ENCODE measurements at places on chromosomes 5 and 9.

GRCh38 chr9:34633851-34634550 is 3.6 kb downstream of the SIGMAR1 start:
- DNase-seq = no peak

- no peak for DNase-seq
Measured at GRCh38 chr9:129458663-129459546, 162.0 kb downstream of the C9orf50 start.

- no peak for DNase-seq
Measured at GRCh38 chr5:7881091-7881490, 12.1 kb downstream of the MTRR start.

GRCh38 chr9:112884101-112884500 is 6.6 kb downstream of the SLC46A2 start:
- no peak for DNase-seq

DNA sequence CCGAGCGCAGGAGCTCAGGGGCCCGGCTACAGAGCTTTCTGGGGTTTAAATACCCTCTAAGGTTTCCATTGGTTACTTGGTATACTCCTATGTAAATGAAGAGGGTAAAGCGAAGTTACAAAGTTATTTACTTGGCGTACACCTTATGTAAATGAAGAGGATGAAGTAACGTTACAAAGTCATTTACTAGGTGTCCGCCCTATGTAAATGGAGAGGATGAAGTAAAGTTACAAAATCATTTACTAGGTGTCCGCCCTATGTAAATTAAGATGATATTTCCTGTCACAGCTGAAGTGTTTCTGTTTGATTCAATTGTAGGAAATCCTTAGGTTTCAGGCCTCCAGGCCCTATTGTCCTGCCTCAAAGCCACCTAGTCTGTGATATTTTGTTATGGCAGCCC is 358.2 kb downstream of the MTRR start:
- DNase-seq = no peak

GRCh38 chr9:125271081-125271480 is 9.5 kb downstream of the GAPVD1 start:
- no peak for DNase-seq

- DNase-seq = no peak
Measured at GRCh38 chr9:87950765-87951488, 23.4 kb downstream of the CDK20 start.

DNA sequence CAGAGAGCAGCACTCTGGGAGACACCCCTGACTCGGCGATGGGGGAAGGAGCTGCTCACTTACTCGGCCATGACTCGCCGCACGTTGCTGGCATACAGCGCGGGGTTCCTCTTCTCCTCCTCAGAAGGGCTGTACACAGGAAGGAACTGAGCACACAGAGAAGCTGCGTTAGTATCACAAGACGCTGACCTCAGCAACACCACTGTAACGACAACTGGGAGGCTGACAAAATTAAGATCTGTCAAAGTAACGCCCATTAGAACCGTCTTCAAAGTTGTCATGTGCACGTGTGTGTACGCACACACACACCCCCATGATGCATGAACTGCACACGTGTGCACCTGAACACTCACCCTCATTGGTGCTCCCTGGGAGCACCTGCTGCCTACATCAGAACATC is 32.1 kb upstream of the SLC6A3 start:
- DNase-seq = no peak

DNA sequence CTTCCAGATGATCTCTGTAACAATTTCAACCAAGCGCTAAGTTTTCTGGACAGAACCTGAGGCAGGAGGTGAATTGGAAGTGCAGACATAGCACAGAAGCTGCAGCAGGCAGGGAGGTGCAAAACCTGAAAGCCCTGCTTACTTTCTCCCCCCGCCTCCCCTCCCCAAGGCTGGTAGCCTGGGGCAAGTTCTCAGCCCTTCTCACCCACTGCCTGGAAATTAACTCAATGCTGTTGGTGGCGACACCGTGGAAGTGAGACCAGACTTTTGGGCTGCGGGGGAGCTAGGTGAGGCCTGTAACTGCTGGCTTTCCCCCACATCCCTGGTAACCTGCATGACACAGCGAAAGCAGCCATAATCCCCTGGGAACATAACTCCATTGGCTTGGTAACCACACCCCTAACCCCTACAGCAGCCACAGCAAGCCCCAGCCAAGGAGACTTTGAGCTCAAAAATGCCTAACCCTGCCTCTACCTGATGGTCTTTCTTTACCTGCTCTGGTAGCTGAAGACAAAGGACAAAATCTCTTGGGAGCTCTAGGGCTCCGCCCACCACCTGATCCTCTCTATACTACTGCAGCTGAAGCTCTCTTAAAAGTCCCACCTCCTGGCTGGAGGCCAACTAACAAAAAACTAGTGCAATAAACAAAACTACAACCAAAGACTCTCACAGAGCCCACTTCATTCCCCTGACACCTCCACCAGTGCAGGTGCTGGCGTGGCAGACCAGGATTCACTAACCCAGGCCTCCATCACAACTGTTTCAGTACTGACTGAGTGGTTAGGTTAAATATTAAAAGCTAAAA is 11.9 kb upstream of the OR13C8 start:
- no peak for DNase-seq

DNA sequence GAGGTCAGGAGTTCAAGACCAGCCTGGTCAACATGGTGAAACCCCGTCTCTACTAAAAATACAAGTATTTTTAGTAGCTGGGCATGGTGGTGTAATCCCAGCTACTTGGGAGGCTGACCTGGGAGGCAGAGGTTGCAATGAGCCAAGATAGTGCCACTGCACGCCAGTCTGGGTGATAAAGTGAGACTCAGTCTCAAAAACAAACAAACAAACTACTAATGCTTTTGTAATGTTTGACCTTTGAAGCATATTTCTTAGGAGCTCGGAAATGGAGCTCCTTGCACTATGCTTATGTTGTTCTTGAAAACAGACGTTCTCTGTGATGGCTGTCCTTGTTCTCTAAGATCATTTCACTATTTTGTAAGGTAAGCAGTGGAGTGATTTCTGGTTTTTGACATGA is 6.0 kb downstream of the F2RL2 start:
- no peak for DNase-seq

All from muscle of arm (tissue), 14 donors.